ENCODE measurements at places on chromosomes 12 and 14.

- DNase-seq: no peak
Measured at GRCh38 chr14:63478437-63478852, 64.7 kb downstream of the PPP2R5E start.

DNA sequence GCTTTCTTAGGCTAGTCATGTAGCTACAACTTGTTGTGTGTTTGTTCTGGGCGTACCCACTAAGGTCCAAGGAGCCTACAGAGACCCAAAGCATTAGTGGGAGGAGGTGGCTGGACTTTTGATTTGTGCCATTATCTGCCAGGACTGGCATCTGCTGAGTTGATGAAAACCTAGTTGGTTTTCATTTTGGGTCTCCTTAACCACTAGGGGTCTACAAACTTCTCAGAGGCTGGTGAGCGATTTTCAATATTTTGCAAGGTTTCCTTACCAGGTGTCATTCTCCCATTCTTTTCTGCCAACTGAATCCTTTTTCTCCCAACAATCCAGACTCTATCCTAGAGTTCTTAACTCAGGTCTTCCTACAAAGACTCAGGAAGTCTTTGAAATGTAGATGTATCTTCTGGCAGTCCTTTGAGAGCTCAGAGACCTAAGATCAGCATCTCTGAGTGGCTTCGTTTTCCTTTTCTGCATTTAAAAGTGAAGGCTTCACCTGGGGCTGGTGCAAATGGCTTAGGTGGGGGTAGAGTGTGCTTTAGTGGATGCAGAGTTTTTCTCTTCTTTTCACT is 150.0 kb upstream of the RMST start:
- DNase-seq: no peak

DNA sequence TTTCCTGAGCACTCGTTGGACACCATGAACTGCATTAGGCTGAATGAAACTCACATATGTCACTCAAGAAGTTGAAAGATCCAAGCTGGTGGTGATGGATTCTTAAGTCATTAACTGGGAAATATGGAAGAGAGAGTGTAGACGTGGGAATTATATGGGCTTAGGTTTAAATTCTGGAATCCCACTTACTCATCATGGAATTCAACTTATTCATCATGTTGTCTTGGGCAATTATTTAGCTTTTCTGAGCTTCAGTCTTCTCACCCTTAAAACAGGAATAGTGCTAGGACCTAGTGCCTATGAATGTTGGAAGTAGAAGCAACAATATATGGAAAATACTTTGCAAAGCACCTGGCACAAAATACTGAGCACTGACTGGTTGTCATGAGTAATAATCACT is 292.4 kb upstream of the TBX3 start:
- no peak for DNase-seq

- peak; percentile 45 for DNase-seq
Measured at GRCh38 chr12:120438495-120439198, 734 bp downstream of the COX6A1 start.

DNA sequence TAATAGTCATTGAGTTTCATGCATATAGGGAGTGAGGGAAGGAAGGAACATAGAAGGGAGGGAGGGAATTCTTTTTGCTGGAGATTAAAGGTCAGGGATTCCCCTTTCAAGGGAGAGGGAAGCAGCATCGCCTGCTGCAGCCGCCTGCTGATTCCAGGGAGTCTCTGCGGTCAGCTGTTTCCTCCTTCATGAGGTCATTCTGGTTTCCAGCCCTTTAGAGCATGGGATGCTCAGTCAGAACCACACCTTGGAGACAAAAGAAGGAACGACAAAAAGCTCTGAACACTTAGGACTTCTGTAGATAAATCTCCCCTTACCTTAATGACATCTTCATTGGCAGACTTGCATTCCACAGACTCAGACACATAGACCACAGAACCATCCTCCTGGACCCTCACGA is 923.0 kb upstream of the TMEM132C start:
- no peak for DNase-seq

DNA sequence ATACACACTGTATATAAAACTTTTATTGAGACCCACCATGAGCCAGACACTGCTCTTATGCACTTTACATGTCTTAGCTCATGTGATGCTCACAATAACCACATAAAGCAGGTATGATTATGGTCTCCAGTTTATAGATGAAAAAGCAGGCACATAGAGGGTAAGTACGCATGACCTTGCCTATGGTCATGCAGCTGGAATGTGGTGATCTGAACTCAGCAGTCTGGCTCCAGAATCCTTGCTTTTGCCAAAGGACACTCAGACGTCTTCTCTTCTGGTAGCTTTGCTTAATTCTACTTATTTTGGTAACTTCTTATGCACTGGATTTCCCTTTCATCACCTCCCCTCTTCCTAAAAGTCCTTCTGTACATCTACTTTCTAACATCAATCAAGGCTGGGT is 103.3 kb upstream of the CRY1 start:
- DNase-seq: no peak

DNA sequence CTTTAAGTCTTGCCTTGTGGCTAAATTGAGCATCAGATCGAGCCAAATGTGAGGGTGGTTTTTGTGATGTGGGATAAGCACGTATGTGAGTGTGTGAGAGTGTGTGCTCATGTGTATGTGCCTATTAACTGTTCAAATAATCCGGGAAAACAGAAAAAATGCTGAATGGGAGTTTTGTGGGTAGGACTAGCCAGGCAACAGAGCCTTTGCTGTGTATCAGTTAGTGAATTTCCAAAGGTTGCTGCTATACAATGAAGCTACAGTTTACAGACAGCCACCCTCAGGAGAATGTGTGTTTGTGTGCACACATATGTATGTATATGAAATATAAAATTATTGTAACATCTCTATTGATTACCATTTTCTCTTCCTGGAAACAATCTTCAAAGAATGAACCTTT is 154.0 kb downstream of the SOX5 start:
- DNase-seq: no peak

GRCh38 chr14:34890937-34891336 is 15.8 kb upstream of the BAZ1A start:
- DNase-seq: no peak

GRCh38 chr12:119659289-119659897 is 8.5 kb upstream of the PRKAB1 start:
- DNase-seq: peak; percentile 60

DNA sequence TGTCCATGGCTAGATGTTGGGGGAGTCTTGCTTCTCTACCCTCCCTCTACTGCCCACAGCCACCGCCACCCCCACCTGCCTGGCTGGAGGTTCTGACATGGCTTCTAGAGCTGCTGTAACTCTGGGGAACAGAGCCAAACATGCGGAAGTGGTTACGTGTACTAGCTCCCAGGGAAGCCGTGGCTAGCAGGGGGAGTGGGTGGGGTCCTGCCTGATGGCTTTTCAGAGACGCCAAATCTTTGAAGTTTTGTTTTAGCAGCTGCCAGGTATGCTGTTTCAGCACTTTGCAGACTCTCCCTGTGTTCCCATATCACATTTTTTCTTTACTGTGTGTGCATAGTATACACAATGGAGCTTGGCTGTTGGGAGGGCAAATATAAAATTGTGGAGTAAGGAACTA is 150.3 kb downstream of the TGFB3 start:
- peak; percentile 60 for DNase-seq

DNA sequence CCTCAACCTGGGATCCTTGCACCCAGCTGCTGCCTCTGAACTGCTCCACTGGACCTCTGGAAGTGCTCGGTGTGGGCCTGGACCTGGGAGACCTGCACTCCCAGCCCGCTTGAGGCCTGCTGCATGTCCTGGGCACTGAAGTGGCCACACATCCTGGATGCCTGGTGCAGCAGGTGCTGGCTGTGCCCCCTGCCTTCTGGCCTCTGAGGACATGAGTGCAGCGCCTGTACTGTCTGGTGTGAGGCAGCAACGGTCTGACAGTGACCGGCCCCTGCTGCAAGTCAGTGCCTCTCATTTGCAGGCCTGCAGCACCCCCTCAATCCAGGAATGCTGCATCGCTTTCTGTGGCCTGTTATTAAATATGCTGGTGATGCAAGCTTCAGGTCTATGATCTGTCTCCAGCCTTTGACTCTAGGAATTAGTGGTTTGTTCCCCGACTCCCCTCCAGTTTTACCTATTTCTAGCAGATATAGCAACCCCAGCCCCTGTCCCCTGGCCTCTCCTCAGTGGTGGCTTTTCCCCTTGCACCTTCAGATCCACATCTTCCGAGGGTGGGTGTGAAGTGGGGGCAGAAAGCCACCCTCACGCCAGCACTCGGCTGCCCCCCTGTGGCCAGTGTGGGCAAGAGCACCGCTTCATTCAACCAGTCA is 3.6 kb downstream of the SMIM41 start:
- peak; percentile 68 for DNase-seq

- peak; percentile 76 for DNase-seq
Measured at GRCh38 chr14:93033084-93033982, 82.4 kb downstream of the ITPK1 start.

DNA sequence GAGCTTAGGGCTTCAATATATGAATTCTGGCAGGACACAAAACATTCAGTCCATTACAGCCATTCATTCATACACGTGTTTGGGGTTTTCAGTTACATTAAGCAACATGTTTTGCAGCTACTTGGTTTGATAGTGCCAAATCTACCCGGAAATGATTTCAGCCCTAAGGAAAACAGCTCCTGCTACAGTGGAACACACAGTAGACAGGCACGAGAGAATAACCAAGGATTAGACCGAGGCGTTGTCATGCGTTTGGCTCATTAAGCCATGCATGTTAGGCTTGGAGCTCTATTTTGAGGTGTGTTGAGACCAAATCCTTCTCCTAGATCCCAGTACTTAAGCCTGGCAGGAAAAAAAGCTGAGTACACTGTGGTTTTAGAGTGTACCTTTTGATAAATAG is 177.4 kb downstream of the PRKCH start:
- DNase-seq: no peak

GRCh38 chr14:60226298-60226697 is 22.7 kb upstream of the PPM1A start:
- DNase-seq: no peak

- DNase-seq: no peak
Measured at GRCh38 chr12:103392722-103393121, 103.0 kb downstream of the C12orf42 start.

- no peak for DNase-seq
Measured at GRCh38 chr14:32342847-32343194, 13.7 kb downstream of the AKAP6 start.

GRCh38 chr12:75364919-75365318 is 26.0 kb upstream of the GLIPR1L2 start:
- DNase-seq: no peak

DNA sequence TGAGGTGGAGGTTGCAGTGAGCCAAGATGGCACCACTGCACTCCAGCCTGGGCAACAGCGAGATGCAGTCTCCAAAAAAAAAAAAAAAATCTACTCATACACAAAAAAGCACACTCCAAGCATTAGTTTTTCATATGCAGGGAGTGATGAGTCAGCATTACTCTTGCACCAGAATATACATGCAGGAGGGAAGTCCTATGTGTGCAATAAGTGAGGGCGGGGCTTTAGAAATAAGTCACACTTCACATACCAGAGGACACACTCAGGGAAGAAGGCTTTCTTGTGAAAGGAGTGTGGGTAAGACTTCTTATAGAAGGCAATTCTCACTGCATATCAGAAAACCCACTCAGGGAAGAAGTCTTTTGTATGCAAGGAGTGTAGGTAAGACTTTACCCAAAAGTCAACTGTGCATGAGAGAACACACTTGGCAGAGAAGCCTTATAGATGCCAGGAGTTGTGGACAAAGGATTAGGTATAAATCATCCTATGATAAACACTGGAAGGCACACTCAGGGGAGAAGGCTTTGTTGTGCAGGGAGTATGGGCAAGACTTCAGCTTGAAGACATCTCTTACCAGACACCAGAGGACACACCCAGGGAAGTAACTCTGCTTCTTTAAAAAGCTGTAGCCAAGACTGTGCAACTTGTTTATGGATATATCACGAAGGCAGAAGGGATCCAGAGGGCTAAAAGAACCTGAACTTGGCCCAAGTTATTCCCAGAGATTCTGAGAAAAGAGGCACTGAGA is 50.5 kb downstream of the ATF7 start:
- peak; percentile 69 for DNase-seq

DNA sequence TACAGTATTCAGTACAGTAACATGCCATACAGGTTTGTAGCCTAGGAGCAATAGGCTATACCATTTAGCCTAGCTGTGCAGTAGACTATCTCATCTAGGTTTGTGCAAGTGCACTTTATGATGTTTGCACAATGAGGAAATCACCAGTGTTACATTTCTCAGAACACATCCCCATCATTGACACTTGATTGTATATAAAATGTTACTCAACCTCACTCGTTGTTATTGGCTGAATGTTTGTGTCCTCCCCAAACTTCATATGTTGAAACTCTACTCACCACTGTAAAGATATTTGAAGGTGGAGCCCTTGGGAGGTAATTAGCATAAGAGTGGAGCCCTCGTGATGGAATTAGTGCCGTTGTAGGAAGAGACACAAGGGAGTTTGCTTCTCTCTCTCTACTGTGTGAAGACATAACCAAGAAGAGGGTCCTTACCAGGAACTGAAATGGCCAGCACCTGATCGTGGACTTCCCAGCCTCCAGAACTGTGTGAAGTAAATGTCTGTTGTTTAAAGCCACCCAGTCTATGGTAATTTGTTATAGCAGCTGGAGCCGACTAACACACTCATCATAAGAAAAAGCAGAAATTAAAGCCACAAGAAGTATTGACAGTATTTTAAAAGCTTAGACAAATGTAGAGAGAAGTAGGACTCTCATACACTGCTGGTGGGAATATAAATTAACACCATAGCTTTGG is 3.2 kb upstream of the MED13L start:
- DNase-seq: peak; percentile 36

GRCh38 chr12:71201136-71201679 is 43.4 kb upstream of the TSPAN8 start:
- DNase-seq: no peak

DNA sequence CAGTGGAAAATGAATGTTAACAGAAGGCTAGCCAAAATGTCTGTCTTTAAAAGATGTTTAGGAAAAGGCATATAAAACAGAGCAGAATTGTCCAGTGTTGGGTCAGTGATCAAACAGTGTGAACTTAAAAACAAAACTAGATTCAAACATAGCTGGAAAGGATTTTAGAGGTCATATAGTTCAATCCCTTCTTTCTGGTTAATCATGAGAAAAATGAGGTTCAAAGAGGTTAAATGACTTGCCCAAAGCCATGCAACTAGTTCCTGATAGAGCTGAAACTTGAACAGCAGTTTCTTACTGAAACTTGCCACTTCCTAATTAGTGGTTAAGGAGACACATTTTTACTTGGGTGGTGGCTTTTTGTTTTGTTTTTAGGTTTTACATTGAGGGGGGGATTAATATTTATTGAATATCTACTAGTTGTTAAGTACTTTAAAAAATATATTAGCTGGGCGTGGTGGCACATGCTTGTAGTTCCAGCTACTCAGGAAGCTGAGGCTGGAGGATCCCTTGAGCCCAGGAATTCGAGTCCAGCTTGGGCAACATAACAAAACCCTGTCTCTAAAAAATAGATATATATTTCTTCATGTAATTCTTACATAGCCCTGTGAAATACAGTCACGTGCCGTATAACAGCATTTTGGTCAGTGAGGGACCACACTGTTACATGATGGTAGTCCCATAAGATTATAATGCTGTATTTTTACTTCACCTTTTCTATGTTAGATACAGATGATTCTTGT is 20.4 kb downstream of the ACVR1B start:
- no peak for DNase-seq

- DNase-seq: no peak
Measured at GRCh38 chr14:72544615-72545387, 349.1 kb downstream of the DPF3 start.
